ENCODE measurements at places on chromosomes 5 and 9.
A peak's percentile ranks its signal among the peaks of the same experiment; 100 is the strongest.

DNA sequence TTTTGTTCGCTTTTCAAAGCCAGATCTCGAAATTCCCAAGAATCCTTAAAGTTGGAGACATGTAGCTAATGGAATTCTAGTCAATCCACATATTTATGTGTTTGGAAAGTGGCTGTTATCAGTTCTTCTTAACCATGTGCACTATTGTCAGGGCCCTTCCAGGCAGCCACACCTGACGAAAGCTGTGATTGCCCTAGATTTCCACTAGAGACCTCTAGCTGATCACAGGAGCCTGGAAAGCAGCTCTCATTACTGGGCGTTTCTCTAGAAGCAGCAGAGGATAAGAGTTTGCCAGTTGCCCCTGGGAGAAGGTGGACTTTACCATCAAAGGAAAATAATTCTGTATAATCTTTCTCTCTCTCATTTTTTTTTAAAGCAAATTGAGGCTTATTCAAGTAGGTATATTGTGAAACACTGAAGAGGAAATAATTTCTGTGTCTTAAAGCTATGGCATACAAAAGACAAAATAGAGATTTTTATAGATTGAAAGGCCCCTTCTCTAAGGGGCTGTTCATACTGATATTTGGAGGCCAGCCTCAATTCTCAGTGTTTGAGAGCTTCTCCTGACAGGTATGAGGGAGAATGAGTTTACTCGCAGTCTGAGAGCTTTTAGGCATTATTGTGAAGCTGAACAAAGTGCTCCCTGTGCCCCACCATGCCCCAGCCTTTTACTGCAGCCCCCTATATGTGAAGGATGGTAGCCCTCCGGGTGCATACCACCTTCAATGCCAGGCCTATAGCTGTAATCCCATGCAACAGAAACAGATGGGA is 405.4 kb upstream of the ACTBL2 start:
- no peak for DNase-seq

DNA sequence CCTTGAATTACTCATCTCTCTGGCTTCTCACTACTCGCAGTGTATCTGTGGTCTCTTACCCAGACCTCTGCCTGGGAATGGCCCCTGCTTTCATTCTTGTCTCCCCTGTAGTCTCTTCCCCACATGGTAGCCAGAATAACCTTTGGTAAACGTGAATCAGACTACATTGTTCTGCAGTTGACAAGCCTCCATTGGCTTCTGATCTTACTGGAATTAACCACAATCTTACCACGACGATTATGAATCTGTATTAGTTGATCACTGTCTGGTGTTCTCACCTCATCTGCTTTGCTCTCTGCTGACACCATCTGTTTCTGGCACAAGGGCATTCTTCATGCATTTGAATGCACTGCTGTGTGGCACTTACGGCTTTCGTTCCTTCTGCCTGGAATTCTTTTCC is 781.2 kb downstream of the MTRR start:
- DNase-seq: no peak

- no peak for DNase-seq
Observed at GRCh38 chr5:133203317-133204305, 151.8 kb downstream of the HSPA4 start.

GRCh38 chr5:169300468-169301385 is at the start of gene SLIT3:
SLIT3 (minus strand) TSS chr5:169301139; CDS start chr5:169300709, 430 bp downstream.
- DNase-seq: no peak

DNA sequence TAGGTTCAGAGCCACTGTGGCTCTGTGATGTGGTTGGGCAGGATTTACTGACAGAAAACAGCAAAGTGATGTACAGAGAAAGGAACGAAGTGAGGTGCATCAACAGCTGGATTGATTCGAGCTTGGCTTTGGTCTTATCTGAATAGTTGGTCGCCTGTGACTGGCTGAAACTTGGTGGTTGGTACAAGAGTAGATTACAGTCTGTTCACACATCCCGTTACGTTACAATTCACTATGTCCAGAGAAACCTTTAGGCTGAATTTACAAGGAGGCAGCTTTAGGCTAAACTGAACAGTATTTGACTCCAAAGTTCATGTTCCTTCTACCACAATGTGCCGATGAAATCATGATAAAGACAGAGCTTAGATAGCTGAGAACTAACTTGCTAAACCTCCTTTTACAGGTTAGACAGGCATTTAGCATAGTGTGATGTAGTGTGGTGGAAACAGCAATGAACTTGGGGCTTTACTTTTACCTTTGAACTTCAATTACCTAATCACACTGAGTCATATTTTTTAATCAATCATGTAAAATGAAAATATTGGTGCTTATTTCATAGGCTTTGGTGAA is 210.2 kb upstream of the PUM3 start:
- DNase-seq: no peak

DNA sequence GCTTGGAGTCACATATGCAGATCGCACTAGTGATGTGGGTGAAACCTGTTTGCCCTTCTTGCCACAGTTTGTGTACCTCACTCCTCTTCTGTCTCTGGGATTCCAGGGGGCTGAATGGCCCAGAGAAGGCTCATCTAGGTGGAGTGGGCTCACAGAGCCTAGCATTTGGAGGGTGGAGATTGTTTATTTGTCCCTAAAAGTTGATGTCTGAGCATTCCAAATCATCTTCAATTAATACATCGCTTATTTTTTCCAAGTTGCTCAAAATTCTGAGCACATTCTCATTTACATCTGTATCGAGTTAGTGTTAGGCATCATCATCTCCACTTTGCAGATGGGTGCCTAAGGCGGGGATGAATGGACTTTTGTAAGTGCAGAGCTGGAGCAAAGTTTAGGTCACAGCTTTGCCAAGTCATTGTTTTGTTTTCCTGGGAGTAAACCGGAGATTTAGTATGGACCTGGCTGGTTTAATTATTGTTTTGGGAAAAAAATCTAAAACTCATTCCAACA is 2.0 kb downstream of the ABL1 start:
- no peak for DNase-seq

DNA sequence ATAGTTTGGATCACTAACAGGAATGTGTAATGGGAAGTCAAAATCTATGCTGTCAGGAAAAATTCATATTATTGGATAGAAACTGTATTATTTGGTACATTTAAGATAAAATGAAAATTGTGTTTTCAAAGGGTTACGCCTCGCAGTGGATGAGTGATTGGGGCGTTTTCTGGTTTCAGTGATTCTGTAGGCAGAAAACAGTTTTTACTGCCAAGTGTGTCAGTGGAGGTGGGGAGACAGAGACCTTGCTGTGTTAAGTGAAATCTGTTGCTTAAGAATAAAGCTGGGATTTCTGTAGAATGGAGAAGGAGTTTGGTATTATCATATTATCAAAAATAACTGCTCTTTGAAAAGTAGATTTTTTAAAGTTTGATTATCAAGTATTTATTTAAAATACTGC is 69.7 kb downstream of the GHR start:
- no peak for DNase-seq

DNA sequence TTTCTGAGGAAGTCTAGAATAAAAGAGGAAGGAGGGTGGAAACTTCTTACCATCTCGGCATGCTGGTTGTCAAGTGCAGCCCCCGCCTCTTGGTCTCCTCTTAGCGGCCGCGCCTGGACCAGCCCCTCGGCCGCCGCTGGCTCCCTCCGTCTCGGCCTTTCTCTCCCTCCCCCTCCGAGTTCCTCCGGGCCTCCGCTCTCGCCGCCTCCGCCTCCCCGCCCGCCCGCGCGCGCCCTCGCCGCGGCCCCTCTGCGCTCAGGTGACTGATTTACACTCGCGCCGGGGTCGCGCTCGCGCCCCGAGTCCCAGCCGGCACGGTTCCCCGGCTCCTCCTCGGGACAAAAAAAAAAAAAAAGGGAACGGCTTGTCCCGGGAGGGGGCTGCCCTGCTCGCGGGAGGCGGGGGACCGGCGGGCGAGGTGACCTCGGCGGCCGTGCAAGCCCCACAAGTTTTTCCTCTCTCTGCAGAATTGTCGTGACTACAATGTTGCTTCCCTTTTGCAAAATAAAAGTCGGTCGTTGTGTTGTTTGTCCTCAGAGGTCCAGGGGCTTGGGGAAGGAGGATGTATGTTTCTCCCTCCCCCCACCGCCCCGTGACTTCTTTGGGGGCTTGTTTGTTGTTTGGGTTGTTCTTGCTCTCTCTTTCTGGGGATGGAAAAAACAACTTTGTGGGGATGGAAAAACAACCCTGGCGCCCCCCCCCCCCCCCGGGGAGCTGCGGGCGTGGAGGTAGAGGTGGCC is at the start of gene BNC2:
Gene BNC2, minus strand, starts transcription at position 75 of the 740 bp plus-strand sequence. Its CDS starts 22 bp downstream, at position 53.
- no peak for DNase-seq

DNA sequence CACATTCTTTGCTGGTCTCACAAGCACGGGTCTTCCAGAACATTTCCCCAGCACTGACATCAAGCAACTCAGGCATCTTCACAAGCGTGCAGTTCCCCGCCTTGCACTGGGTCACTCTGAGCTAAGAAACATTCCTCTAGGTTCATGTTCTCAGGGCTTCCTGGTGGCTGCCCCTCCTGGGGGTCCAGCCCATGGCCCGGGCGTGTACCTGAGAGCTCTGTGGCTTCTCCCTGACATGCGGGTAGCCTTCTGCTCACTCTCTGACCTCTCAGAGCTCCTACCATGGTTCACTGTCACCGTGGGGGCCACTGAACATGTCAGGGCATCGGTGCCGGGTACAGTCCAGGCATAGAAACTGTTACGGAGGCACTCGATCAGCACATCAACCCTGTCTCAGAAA is 87.5 kb downstream of the OLFM1 start:
- DNase-seq: no peak

GRCh38 chr9:86488794-86489193 is 134.6 kb upstream of the TUT7 start:
- no peak for DNase-seq

GRCh38 chr5:113235884-113236283 is 198.9 kb downstream of the TSSK1B start:
- DNase-seq: no peak

DNA sequence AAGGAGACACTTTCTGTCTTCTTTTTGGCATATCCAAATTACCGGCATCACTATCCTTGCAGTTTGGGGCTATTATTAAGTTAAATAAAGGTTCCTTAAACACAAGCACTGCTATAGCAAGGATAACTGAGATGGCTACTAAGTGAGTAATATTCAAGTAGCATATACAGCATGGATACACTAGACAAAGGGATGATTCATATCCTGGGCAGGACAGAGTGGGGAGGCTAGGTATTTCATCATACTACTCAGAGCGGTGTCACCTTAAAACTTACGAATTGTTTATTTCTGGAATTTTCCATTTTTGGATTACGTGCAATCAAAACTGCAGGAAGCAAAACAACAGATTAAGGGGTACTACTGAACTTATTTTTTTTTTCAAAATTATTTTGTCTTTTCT is 54.1 kb downstream of the FER start:
- no peak for DNase-seq

DNA sequence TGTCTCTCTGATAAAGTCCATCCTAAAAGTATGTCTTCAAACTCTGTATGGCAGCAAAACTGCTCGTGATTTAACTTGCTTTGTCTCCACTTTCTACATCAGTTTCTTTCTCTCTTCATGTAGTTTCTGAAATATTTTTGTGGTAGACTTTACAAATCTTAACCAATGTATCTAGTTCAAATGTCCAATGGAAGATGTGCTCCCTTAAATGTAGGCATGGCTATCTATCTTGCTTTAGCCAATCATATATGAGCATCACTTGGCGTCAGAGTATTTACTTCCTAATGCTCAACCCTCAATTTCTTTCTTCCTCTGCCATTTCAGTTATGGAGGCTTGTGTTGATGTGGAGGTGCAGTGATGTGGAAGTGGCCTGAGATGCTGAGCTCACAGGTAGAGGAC is 206.1 kb upstream of the ZNF608 start:
- no peak for DNase-seq

GRCh38 chr5:136053336-136054141 is 24.8 kb downstream of the TGFBI start:
- DNase-seq: no peak

- DNase-seq: no peak
Observed at GRCh38 chr9:109875495-109876129, 95.6 kb downstream of the PALM2AKAP2 start.

- no peak for DNase-seq
Observed at GRCh38 chr5:149154650-149155049, 13.4 kb downstream of the ABLIM3 start.

DNA sequence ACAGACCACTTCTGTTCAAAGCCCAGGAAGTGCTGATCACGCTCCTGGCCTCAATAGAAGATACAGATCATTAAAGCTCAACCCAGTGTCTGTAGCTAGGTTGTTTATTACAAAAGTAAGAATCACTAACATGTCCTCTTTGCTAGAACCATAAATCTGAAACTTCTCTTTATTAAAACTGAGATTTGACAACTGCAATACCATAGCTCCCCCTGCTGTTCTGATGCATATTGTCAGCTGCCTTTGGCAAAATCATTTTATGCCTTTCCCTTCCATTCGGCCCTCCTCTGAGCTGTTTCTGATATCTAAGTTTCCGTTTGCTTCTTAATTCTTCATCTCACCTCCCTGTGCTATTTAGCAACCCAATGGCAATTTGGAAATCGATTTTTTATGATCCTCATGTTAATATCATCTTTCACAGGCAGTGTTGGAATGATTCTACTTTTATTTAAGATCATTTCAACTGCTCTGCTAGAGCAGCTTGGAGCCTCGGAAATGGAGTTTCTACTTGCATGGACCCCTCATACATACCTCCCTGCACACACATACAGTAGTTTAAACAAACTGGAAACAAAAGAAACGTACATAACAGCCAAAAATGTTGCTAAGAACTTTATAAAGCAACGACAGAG is 998.8 kb downstream of the MAT2B start:
- DNase-seq: peak; percentile 32

GRCh38 chr5:113117543-113118115 is 141.0 kb downstream of the DCP2 start:
- no peak for DNase-seq

- DNase-seq: no peak
Observed at GRCh38 chr9:130473566-130473965, 28.8 kb downstream of the ASS1 start.

GRCh38 chr9:87471746-87472145 is 25.9 kb upstream of the DAPK1 start:
- DNase-seq: no peak

GRCh38 chr9:14482856-14483255 is 168.9 kb upstream of the NFIB start:
- no peak for DNase-seq

- DNase-seq: no peak
Observed at GRCh38 chr5:3348576-3349535, 246.8 kb upstream of the IRX1 start.

DNA sequence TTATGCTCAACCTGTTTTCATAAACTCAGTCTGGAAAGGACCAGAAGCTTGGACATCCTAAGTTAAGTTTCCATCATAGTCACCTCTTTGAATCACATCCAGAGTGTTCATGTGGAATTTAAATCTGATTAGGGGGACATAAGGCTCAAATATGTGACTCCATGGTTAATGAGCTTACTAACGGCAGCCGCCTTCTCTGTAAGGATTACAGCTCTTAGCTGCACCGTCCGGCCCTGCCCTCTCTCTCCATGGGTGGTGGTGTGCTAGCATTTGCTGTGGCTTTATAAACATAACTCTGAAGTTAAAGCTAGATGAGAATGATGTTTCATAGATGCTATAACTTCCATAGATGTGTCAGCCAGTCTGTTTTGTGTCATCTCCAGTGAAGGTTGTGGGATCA is 156.5 kb downstream of the TRIO start:
- DNase-seq: no peak

GRCh38 chr5:71882826-71883741 is 164.0 kb downstream of the CARTPT start:
- peak; percentile 16 for DNase-seq
